ENCODE measurements at places on chromosomes 3 and 15.
A peak's percentile ranks its signal among the peaks of the same experiment; 100 is the strongest.

DNA sequence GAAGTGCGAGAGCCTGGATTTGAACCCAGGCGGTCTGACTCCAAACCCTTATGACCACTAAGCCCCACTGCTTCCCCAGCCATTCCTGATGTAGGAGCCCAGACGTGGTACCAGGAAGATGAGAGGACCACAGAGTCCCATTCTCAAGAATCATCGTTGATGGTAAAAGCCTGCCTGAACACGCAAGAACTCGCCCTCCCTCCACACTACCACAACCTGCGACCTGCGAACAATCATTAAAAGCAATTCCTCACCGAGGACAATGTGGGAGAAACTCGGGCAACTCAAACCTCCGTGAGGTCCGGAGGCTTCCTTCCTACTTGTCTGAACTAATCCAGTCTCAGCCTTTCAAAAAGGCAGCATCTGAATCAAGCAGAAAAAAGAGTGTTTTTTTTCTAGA, 10.3 kb downstream of the MAGI1 start:
- DNase-seq = no peak

DNA sequence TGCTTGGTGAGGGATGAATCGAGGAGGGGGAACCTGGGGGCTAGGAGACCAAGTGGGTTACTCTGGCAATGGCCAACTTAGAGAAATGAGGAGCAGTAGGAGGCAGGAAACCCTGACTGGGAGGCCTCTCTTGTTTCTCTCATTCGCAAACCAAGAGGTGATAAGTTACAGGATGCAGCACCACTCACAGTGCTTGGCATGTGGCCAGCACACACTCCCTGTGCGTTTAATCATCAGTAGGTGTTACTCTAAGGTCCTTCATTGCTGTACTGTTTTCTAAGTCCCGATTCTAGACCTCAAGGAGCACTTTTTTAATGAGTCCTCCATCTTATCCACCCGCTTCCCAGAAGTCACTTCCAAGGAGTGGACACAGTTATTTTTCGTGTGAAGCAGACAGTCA, 314.1 kb upstream of the TRIM42 start:
- no peak for DNase-seq

DNA sequence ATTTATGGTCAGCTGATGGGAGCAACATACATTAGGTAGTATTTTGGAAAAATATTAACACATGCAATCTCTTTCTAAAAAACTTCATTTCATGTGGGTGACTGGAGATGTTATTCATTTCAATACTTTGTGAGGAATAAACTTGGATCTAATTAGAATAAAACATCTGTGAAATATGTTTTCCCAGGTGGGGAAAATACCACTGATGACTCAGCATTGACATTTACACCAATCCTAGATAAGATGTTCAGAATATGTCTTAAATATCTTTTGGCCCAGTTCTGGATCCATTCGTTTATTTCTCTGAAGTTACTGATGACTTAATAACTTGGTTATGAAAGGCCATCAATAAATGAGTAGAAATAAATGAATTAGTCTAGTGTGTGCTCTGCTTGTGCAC, 247.6 kb downstream of the CHST2 start:
- no peak for DNase-seq

GRCh38 chr3:149507491-149508324, 33.2 kb downstream of the TM4SF4 start:
- no peak for DNase-seq

- no peak for DNase-seq
These were observed 159.9 kb upstream of the PFN2 start for GRCh38 chr3:150130404-150131100.

GRCh38 chr3:38477839-38478450, 18.2 kb upstream of the EXOG start:
- DNase-seq = no peak

DNA sequence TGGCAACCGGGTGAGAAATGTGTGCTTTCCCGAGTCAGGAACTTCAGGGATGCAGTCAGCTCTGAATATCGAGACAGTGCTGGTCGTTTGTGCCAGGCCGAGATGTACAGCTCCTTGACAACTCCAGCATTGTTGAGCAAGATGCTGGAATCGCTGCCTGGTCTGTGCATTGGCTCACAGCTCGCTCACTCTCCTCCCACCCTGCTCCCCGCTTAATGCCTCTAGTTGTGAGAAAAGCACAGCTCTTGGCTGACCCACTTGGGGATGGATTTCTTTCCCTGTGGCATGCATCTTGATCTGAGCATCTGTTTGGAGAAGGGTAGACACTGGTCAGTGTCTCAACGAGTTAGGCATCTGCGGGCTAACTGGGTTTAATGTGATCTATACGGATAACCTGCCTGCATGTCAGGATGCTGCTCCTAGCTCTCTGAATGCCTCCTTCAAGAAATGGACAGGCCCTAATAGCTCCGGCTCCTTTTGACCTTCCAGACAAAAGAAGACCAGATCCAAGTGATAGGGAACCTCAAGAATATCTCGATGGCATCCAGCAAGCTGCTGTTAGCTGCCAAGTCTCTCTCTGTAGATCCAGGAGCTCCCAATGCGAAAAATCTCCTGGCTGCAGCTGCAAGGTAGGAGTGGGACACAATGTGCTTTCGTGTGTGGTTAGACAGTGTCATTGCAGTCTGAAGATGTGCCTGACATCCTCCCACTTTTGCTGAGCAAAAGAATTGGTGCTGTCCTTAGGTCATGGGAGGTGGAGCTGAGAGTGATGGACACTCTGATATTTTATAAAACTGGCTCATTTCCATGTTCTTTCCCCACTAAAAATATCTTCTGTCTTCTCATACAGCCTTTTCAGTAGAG, 302.2 kb upstream of the TPM1 start:
- DNase-seq = peak; percentile 90

DNA sequence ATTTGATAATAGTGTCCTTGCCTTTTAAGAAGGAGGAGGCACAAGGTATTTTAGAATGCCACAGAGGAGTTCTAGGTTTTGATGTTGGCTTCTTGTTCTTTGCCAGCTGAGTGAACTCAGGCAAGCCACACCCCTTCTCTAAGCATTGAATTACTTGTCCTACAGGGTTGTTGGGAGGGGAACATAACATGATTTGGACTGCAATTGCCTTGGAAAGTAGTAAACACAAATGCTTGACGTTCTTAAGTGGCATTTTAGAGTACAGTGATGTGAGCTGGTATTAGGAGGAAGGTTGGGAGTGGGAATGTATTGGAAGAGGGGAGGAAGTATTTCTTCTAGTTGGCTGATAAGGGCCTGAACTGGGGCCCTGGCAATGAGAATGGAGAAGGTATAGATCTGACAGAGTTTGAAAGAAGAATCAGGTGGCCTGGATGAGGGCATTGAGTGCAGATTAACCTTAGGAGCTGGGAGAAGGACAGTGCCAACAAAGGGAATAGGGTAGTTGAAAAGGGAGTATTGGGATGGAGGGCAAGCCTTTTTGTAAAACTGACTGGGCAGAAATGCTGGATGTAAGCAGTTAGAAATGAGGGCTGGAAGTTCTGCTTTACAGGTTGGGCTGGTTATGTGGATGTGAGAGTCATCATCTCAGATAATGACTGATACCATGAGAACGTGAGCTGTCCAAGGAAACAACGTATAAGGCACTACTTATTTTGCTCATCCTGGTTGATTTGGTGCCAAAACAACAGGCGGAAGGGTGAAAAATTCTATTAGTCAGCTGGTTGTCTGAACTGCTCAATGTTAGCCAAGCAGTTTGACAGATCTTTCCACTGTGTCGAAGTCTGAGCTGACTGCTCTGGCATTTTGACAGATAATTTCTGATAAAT, 16.7 kb downstream of the KAT2B start:
- DNase-seq = no peak

GRCh38 chr3:66371432-66371831, 129.4 kb downstream of the LRIG1 start:
- no peak for DNase-seq

DNA sequence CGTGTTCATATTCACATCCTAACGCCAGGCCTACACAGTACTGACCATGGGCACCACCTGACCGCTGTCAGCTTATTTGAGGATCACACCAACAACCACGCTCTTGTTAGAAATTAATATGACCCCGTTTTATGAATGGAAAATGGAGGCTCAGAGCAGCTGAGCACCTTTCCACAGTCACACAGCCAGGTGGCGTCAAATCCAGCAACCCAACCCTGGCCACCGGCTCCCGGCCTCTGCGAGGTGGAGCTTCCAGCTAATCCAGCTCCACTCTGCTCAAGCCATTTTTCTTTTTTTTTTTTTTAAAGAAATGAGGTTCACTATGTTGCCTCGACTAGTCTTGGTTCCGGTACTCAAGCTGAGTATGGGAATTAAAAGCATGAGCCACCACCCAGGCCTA, 41.3 kb downstream of the RPN1 start:
- no peak for DNase-seq

DNA sequence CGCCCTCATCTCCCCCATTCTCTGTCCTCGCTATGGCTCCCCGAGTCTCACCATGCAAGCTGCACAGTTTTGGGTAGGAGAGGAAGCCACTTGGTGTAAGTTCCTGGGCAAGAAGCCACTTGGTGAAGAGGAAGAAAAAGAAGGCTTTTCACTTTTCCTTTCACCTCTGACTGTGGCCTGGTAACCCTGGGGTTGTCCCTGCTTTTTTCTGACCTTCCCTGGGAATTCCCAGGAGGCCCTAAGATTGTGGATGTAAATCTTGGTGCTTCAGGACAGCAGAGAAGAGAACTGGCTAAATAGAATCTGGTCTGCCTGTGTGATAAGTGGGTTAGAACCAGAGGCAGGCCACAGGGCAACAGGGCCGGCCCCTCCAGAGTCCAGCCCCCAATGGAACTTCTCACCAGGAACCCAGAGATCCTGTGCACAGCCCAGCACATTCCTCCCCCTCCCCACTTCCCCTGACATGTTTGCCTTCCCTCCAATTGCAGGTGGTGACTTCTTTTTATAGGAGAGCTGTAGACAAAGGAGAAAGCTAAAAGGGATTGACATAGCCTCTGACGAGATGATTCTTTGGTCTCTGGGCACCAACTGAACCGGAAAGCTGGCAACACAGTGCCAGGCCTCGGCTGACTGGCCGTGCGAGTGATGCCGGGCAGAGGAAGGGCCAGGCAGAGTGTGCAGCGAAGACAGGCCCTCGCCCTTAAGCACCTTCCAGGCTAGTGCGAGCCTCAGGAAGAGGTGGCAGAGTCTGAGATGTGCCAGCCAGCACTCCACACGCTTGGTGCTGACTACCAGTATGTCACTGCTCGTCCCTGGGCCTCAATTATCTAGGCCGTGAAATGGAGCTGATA, 19.4 kb upstream of the SKOR1 start:
- peak; percentile 49 for DNase-seq

- peak; percentile 55 for DNase-seq
These were observed at the start of gene BHLHE40 for GRCh38 chr3:4979428-4980228. BHLHE40 (plus strand) TSS chr3:4979437; CDS start chr3:4979719, 282 bp downstream.

GRCh38 chr3:183185696-183186095, 23.2 kb upstream of the LAMP3 start:
- no peak for DNase-seq

GRCh38 chr15:82674873-82675272, 27.7 kb upstream of the CPEB1 start:
- DNase-seq = no peak

- no peak for DNase-seq
These were observed 155.9 kb downstream of the PEX5L start for GRCh38 chr3:179880868-179881267.

DNA sequence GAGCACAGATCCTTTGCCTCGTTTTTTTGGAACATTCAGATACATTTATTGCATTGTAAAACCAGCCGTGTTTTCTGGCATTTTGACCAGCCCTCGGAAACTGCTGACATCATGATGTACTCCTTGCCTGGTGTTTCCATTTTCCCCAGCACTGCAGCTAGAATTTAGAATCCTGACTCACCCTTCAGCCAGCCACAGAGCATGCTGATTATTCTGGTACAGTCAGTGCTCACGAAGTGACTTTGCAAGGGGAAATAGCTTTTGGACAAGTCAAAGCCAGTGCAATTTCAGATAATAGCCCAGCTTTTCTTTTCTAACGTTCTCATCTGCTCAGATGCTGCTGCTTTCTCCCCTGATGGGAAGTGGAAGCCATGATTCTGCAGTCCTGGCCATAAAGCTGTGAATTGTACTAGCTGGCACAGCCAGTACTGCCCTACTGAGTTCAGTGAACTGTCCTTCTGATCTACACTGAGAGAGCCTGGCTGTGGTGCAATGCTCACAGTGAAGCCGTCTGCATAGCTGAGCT, 12.1 kb upstream of the CNBP start:
- DNase-seq = no peak

Data from SK-N-DZ (cell line).